ENCODE measurements at places on chromosomes 7 and 10. TPM values are rescaled to one million over a fixed set of nuclear protein-coding genes. Genes with fewer than 3 reads are reported as not detected.

DNA sequence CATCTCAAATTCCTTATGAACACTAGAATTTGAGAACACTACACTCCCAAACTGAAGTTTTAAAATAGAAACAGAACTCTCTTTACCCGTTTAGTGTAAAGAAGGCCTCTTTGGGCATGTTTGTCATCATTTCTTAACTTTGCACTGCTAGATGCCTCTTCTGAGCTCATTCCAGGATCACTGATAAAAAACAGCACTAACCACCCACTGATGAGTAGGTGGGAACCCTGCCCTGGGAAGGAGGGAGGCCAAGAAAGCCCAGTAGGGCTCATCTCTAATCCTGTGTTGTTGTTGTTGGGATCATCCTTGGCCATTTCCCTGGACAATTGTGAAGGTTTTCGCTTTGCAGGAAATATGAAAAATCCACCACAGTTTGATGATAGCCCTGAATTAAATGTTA is 68.2 kb downstream of the CUBN start:
- DNase-seq: no peak

ICA1 gene
- 1.3 TPM for total RNA-seq

GRCh38 chr7:156504687-156505545 is 135.7 kb upstream of the RNF32 start:
- DNase-seq: no peak

DNA sequence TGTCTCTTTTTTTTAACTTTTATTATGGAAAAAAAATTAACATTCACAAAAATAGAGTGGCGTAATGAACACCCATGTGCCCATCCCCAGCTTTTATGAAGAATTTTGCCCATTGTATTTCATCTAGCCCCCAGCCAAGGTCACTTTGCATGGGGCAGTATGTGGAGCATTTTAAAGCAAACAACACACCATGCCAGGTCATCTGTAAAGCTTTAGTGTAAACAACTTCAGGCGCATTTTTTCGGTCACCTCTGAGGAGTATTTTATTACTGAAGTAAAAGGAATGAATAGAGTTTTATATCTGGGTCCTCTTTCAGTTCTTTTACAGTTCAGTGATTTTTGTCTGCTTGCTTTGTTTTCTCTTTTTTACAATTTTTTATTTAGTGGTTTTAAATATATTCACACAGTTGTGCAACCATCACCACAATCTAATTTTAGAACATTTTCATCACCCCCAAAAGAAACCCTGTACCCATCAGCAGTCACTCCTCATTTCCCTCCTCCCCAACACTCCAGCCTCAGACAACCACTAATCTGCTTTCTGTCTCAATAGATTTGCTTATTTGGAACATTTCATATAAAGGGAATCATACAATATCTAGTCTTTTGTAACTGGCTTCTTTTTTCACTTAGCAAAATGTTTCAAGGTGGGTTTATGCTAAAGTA is 87.9 kb downstream of the SLC37A3 start:
- DNase-seq: no peak

APBB1IP gene
- not detected for total RNA-seq
